Fibroblast of skin of left quadriceps (primary cell): ENCODE measurements at places on chromosomes 1 and 21.

- no peak for DNase-seq
Measured at GRCh38 chr1:40936931-40937339, 42.6 kb upstream of the CTPS1 start.

- DNase-seq = no peak
Measured at GRCh38 chr1:156245451-156246232, 2.2 kb downstream of the PAQR6 start.

DNA sequence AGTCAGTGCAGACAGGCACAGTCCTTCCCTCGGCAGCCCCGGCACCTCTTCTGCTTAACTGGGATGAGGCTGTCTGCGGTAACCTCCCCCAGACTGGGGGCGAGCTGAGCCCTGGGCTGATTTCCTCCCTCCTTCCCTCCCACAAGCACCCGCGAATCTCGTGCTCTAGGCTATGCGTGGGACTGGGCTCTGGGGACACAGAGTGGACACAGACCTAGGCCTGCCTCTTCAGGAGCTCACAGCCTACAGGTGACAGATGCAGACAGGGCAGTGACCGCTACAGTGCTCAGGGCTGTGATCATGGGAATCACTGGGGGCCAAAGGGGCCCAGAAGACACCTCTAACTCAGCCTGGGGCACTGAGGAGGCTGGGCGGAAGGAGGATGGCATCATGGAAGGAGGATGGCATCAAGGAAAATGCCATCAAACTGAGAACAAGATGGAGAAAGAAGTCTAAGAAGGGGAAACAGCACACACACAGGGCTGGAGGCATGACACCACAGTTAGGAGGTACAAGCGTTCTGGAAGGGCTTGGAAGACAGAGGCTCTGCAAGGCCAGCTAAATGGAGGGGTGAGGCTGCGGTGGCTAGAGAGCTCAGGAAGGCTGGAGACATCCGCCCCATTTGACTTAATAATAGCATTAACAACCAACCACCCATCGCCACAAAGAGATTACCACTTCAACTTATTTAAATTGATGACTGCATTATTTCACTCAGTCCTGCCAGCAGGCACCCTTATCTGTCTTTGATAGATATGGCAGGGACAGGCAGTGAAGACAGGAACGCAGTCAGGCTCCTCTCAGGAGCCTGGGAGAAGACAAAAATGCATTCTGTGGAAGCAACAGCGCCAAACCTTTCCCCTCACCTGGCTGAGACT lies 4.2 kb downstream of the TTC39A start:
- DNase-seq = no peak

DNA sequence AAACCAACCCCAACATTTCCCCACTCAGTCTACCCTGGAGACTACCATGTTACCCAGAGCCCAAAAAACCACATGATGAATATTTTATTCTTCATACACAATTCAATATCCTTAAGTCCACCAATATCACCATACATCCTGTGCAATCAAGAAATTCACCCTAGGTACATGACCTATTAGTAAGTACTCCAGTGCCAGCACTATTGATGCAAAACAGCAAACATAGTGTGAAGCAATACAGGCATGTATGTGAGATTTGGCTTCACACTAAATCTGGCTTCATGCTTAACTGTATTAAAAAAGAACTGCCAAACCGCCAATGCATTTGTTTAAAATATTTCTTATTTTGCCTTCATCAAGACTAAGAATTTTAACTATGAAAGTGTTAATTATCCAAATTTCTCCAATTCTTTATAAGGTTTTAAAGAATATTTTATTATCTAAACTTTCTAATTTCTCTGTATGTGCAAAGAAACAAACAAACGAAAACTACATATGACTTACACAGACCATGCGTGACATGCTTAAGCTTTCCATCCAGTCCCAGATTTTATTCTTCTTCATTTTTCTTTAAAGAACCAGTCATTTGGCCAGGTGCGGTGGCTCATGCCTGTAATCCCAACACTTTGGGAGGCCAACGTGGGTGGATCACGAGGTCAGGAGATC lies 22.4 kb upstream of the TMEM125 start:
- no peak for DNase-seq

DNA sequence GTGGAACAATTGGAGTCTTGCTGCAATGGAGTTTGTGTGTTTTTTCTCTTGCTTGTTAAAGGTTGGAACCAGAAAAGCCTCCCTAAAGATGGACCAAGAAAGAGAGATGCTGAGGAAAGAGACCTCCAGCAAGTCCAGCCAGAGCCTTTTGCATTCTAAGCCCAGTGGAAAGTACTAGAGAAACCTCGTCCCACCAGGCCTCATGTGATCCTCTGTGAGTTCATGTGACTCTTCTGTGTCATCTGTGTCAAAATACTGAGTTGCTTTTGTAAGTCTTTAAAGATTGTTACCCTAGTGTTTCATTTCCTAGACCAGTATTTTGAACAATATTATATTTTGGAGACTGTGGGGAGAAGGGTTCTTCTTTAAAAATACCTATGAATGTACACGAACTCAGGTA lies 12.5 kb upstream of the EFHD2 start:
- DNase-seq = no peak

DNA sequence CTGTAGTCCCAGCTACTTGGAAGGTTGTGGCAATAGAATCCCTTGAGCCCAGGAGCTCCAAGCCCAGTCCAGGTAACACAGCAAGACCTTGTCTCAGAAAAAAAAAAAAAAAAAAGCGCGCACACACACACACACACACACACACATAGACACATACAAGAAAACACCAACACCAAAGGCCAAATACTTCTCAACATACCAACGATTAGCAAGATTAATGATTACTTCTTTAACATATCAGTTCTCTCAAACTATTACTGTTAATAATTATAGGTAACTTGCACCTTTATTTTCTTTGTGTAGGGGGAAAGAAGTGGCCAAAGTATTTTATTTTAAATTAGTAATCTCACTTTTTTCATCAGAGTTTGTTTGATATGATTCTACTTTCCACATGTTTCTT lies 289.5 kb upstream of the ADGRL2 start:
- DNase-seq = no peak
